ENCODE measurements at places on chromosomes 5 and 9.

DNA sequence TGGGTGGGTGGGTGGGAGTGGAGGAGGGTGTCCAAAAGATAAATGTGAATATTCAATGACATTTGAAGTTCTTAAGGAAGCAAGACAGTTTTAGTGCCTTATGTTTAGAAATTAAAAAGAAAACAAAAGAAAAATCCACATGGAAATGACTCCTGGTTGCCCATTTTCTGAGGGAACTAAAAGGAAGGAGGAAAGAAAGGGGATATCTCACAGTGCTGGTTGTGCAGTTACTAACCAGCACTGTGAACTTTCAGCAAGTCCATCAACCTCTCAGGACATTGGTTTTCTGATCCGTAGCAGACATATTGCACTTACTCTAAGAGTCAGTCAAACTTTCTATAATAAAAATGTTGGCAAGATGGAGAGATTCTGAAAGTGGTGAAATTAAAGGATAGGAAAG lies 431.0 kb upstream of the CLINT1 start:
- no peak for DNase-seq

DNA sequence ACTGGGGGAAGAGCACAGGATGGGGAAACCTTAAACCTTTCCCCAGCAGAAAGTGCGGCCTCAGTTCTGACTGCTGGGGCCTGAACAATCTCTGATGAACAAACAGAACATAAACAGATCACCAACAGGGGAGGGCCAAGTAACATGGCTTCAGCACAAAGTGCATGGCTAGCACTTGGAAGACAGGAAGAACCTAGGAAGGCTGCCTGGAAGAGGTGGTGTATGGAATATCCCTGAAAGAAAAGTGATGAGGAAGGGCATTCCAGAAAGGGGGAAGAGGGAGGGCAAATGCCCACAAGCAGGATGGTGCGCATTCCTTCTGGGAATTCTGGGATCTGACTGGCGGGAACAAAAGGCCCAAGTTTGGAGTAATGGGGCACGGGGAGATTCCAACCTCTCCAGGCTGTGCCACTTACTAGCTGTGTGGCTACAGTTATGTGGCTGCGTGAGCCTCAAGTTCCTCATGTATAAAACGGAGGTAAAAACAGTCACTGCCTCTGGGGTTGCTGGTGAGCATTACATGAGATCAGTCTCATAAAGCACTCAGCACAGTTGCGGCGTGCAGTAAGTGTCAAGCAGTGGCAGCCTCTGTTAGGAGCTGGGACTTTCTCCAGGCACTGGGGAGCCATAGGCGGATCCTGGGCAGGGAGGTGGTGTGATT lies 1.6 kb downstream of the PDGFRB start:
- no peak for DNase-seq

- DNase-seq: no peak
Measured at GRCh38 chr5:59709346-59709821, 184.1 kb downstream of the PDE4D start.

- no peak for DNase-seq
Measured at GRCh38 chr9:87428659-87429058, 69.0 kb upstream of the DAPK1 start.

- no peak for DNase-seq
Measured at GRCh38 chr9:137224830-137225694, at the start of gene CYSRT1. TSS of gene CYSRT1 (plus strand) at chr9:137225174. CDS start at chr9:137225622, 448 bp downstream.

All from CD4-positive, alpha-beta T cell treated with Interleukin-10 for 1 hour (primary cell).